Natural killer cell (primary cell): ENCODE measurements at places on chromosomes 6 and 20.

GRCh38 chr20:17742731-17743130 is 43.0 kb downstream of the BANF2 start:
- no peak for DNase-seq

- DNase-seq, result no peak
These were observed 29.4 kb upstream of the RPS6KA2 start for GRCh38 chr6:166656230-166657151.

DNA sequence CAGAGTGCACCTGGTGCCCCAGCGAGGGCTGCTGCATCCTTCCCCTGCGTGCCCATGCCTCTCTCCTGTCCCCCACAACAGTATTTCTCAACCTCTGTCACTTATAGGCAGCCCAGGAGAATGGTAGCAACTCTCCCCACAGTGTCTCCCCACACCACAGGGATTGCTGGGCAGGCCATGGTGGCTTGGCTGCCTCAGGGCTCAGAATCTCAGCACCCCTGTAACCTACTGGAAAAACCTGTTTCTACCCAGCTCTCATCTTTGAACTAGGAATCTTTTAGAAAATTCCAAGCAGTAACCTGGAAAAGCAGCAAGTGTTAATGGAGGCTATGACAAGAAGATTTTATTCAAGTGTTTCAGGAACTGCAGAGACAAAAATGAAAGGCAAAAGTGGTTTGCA is 38.0 kb downstream of the CD164 start:
- DNase-seq, result no peak

DNA sequence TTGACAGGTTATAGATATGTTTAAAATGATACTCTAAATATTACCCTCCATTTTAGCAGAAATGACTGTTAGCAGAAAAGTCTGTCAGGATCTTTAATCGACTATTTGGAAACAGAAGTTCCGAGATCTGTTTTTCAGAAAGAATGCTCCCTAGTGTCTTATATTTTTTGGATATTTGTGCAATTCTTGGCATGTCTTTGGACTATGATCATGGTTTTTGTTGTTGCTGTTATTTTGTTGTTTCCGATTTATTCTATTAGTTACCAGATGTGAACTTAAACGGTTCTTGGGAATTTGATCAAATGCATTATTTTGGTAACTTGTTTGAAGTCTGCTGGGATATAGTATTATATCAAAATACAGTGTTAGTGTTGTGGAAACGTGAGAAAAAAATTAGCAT is 106.4 kb upstream of the CEP162 start:
- DNase-seq, result no peak

GRCh38 chr20:46199198-46199597 is 81.1 kb downstream of the CD40 start:
- DNase-seq, result peak; percentile 7

DNA sequence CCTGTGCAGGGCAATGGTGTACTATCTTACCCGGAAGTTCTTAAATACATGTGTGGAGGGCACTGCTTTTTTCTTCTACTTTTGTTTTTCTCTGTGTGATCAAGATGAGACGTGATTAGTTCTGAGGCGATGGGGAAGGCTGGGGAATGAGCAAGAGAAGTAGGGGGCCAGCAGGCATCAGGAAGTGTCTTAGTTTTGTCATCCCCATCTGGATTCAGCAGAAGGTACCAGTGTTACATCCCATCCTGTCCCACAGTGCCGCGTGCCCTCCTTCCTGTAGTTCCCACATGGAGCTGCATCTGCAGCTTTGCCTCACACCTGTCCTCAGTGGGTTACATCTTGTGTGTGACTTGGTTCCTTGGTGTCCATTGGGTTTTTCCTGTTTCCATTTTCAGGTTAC is 86.9 kb downstream of the FNDC1 start:
- DNase-seq, result no peak

GRCh38 chr6:14396826-14397517 is 279.4 kb downstream of the CD83 start:
- peak; percentile 15 for DNase-seq

- DNase-seq, result peak; percentile 40
These were observed 35.6 kb downstream of the ADGRF4 start for GRCh38 chr6:47733879-47734558.

DNA sequence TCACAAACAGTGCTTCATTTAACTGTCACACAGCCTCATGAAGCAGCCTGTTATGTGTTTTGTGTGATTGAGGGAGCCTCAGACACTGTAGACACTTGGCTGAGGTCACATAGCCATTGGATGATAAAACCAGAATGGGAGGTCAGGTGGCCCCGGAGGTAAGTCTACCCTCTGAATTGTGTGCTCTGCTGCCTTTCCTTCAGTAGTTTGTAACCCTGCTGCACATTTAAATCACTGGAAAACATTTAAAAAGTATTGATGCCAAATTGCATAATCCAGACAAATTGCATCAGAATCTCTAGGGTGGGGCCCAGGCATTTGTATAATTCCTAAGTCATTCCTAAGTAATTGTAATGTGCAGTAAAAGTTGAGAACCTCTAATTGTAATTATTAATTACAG is 85.2 kb upstream of the ECI2 start:
- DNase-seq, result no peak

- no peak for DNase-seq
These were observed 52.2 kb downstream of the ADGB start for GRCh38 chr6:146650799-146651481.

DNA sequence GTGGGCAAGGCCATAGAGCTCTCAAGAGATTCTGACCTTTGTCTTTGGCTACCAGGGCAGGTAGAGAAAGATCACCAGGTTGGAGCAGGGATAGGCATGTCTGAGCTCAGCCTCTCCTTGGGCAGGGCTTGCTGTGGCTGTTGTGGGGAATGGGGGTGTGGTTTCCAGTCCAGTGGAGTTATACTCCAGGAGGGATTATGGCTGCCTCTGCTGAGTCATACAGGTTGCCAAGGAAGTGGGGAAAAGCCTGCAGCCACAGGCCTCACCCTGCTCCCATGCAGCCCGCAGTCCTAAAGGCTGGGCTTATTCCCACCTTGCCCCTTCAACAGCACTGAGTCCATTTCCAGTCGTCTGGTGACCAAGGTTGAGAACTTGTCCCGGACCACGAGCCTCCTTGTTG is 21.9 kb downstream of the MEP1A start:
- no peak for DNase-seq

DNA sequence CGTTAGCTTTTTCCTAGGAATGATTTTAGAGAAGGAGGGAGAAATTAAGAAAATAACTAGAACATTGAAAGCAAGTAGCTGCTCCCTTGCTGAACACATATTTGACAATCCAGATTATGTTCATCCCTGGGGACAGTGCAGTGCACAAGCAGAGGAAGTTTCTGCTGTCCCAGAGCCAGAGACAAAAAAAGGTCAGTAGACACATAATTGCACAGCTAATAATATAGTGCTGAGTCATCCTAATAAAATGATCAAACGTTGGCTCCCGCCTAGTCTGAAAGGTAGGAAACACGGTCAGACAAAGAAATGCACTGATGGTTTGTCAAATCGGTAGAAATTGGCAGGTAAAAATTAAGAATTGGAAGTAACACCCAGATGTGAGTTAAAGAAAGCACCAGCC is 21.7 kb upstream of the SSTR4 start:
- no peak for DNase-seq

- no peak for DNase-seq
These were observed 82.9 kb upstream of the MARCKS start for GRCh38 chr6:113774127-113774825.

DNA sequence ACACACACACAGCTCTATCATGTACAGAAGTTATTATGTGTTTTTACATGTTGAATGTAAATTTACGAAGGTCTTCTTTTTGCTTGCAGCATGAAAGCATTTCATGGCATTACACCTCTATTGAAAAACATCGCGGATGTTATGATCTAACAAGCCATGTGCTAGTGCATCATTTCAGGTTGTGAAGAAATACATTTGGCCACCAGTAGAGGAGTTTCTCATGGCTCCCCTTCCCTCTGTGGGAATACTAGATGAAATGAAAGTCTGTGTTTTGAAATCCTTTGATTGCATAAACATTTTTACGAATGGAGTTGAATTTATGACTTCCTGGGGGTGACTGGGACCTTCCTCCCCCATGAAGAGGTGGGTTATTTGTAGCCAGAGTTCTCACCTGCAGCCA is 17.7 kb downstream of the MAS1 start:
- no peak for DNase-seq

GRCh38 chr6:19032591-19033295 is 645.6 kb downstream of the RNF144B start:
- no peak for DNase-seq

GRCh38 chr6:75412969-75413662 is 80.5 kb downstream of the FILIP1 start:
- DNase-seq, result no peak

DNA sequence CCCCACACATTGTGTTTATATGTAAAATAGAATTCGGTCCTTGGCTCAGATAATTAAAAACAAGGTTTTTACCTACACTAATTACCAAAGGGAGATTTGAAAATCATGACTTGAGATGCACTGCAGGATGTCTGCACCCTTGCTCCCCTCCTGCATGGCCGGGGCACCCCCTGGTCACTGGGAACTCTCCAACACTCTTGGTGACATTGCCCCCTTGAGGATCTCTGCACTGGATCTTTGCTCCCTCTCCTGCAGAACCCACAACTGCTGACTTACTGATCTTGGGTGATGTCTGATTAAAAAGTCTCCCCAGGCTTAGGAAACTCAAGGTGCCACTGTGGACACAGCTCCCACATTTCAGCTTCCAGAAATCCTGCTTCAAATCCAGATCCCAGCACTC is 17.1 kb upstream of the CSNK2A1 start:
- DNase-seq, result no peak
